ENCODE measurements at places on chromosomes 5 and 9. TPM values are rescaled to one million over a fixed set of nuclear protein-coding genes. Genes with fewer than 3 reads are reported as not detected.

GRCh38 chr9:4098031-4098430 is 201.8 kb downstream of the GLIS3 start:
- DNase-seq: no peak
- no peak overlapping the region for H3K4me3 ChIP-seq
- H3K36me3 ChIP-seq: no peaks in the 10 kb centered on the region
- H3K27ac ChIP-seq: no peak overlapping the region
- peaks cover 3% of the 10 kb centered on the region for H3K4me1 ChIP-seq

The LHX2 gene
- total RNA-seq: not detected

The PDZD2 gene
- 21.5 TPM for total RNA-seq

The KIAA1191 gene
- 91.8 TPM for total RNA-seq

The SLCO6A1 gene
- total RNA-seq: 6.2 TPM

GRCh38 chr9:9214066-9214465 is 1398.7 kb downstream of the PTPRD start:
- H3K27me3 ChIP-seq: no peaks in the 10 kb centered on the region
- H3K27ac ChIP-seq: no peak overlapping the region
- peaks cover 9% of the 10 kb centered on the region for H3K4me1 ChIP-seq
- H3K36me3 ChIP-seq: no peaks in the 10 kb centered on the region

DNA sequence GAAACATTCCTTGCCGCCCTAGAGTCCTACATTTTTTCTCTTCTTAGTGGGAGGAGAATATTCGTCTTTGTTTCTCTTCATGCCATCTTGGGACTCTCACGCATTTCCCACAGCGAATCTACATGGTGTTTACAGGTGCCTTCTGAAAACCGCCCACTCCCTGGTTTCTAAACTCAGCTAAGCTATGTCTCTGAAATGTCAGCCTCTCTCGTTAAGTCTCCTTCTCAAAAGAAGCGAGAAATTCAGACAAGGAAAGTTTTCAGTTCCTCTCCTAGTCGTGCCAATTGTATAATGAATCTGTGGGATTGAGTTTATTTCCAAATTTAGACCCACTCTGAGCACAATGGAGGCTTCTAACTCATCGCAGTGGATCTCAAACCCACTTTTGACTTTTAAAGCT is 186.8 kb upstream of the NFIB start:
- H3K4me3 ChIP-seq: no peak overlapping the region
- DNase-seq: no peak
- peaks cover 4% of the 10 kb centered on the region for H3K27me3 ChIP-seq
- H3K27ac ChIP-seq: no peak overlapping the region

The COL5A1 gene
- total RNA-seq: 549 TPM

The ZBTB6 gene
- 10.2 TPM for total RNA-seq

The SPINK1 gene
- 1.4 TPM for total RNA-seq

The SLC23A1 gene
- not detected for total RNA-seq

GRCh38 chr9:116270546-116270945 is 117.0 kb downstream of the PAPPA start:
- no peak overlapping the region for H3K27ac ChIP-seq
- no peak overlapping the region for H3K4me3 ChIP-seq
- H3K4me1 ChIP-seq: peaks cover 2% of the 10 kb centered on the region
- DNase-seq: no peak
- H3K27me3 ChIP-seq: peaks cover 43% of the 10 kb centered on the region

DNA sequence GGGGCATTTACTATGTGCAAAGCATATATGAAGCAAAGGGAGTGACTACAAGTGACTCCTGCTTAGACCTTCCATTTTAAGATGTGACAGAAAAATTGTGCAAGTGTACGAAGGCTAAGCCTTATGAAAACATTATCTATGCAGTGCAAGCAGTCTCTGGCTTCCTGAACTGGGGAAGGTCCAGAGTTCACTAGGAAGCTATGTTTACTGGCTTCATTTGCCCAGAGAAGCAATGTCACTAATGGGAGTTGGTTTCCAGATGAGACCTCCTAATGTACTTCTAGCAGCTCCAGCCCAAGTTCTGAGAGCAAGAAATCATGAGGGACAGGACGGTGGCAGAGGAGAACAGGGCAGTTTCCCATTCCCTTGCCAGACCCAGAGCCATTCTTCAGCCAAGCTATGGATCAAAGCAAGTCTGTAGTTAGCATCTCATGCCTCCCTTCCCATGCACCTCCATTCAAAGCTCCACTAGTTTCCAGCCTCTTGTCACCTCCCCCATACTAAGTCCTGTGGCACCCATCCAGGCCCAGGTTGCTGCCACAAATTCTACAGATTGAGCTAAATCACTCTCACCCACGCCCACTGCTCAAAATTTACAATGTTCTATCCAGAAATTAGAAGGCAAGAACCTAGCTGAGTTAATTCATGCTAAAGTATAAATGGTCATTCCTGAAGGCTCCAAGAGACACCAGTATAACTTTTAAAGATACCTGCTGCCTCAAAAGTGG is 21.8 kb downstream of the MCTP1 start:
- H3K4me3 ChIP-seq: no peak overlapping the region
- peaks cover 3% of the 10 kb centered on the region for H3K27me3 ChIP-seq
- H3K4me1 ChIP-seq: no peaks in the 10 kb centered on the region
- DNase-seq: no peak
- H3K36me3 ChIP-seq: no peaks in the 10 kb centered on the region
- H3K27ac ChIP-seq: no peak overlapping the region

GRCh38 chr5:145903867-145904266 is 31.1 kb upstream of the GRXCR2 start:
- no peaks in the 10 kb centered on the region for H3K36me3 ChIP-seq
- H3K4me3 ChIP-seq: no peak overlapping the region
- no peak for DNase-seq
- H3K27me3 ChIP-seq: peaks cover 7% of the 10 kb centered on the region
- H3K4me1 ChIP-seq: no peaks in the 10 kb centered on the region

GRCh38 chr5:168939156-168939800 is 360.1 kb upstream of the PANK3 start:
- H3K4me1 ChIP-seq: peaks cover 29% of the 10 kb centered on the region
- no peaks in the 10 kb centered on the region for H3K36me3 ChIP-seq
- H3K27me3 ChIP-seq: peaks cover 4% of the 10 kb centered on the region
- peak overlapping the region; percentile 80 for H3K27ac ChIP-seq

DNA sequence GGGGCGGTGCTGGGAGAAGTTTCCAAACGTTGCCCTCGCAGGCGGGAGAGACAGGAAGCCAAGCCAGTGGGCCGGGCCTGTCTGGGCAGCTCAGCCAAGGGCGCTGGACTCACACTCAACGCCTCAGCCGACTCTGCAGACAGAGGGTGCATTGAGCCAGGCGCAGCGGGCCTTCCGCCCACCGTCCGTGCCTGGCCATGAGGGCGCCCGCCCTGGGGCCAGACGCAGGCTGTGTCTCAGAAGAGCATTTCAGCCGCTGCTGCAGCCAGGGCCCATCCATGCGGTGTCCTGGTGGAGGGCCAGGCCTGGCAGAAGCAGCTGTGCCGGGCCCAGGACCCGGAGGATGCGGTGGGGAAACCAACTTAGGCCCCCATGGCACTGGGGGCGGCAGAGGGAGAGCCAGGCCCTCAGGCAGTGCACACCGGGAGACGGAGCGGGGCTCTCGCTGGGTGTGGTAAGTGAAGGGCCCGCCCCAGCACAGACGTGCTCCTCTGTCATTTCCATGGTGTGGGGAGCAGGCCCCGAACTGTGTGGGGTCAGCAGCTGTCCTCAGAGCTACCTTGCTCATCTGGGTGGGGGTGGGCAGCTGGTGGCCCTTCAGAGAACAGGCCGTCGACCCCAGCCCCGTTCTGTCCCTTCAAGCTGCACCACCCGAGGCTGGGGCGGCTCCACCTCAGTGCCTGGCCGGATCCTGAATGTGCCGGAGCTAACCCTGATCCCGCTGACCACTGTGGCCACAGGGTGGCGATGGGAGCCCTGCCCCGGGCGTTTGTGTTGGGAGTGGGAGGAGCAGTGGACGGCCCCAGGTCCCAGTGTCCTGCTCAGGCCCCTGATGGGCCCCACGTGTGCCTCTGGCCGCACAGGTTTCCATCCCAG is 18.0 kb downstream of the DNLZ start:
- H3K27ac ChIP-seq: no peak overlapping the region
- H3K4me1 ChIP-seq: peaks cover 10% of the 10 kb centered on the region
- no peak overlapping the region for H3K4me3 ChIP-seq
- H3K27me3 ChIP-seq: no peaks in the 10 kb centered on the region
- no peak for DNase-seq
- H3K36me3 ChIP-seq: no peaks in the 10 kb centered on the region

GRCh38 chr5:64149268-64149667 is 16.4 kb upstream of the RNF180 start:
- peaks cover 2% of the 10 kb centered on the region for H3K27me3 ChIP-seq
- H3K27ac ChIP-seq: no peak overlapping the region
- DNase-seq: no peak
- no peaks in the 10 kb centered on the region for H3K36me3 ChIP-seq

DNA sequence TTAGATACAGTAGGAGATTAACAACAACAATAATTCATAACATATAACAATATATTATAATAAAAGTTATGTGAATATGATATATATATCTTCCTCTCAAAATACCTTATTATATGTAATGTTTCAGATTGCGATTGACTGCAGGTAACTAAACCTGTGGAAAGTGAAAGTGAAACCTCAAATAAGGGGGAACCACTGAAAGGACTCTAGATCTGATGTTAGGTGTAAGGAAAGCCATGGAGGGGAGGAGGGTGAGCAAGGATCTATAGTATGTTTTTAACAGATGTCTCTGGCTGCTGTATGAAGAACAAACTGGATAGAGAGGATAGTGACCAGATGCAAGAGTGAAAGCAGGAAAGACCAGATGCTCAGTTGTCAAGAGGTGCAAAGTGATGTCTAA is 5.8 kb upstream of the FSTL4 start:
- H3K27me3 ChIP-seq: peaks cover 79% of the 10 kb centered on the region
- no peak for DNase-seq
- no peaks in the 10 kb centered on the region for H3K36me3 ChIP-seq
- no peak overlapping the region for H3K27ac ChIP-seq
- H3K4me3 ChIP-seq: no peak overlapping the region

- H3K4me3 ChIP-seq: no peak overlapping the region
- H3K27me3 ChIP-seq: peaks cover 3% of the 10 kb centered on the region
- H3K36me3 ChIP-seq: no peaks in the 10 kb centered on the region
These were observed 3.6 kb upstream of the CCNJL start for GRCh38 chr5:160315968-160316367.

DNA sequence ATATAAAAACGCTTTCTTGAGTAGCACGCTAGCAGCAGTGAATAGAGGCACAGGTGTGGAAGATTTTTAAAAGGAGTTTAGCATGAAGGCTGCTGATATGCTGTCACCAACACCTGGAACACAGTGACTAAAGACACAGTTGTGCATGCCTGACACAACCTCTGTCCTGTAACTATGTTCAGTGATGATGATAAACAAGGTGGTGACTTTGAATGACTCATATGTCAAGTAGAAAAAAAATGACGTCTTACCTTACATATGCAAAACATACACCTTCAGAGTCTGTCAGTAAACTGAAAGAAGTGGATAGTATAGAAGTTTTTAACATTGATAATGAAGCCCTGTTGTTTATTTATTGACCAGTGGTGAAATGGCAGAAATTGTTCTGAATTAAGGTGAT is 66.2 kb upstream of the ADCY2 start:
- no peak for DNase-seq
- no peak overlapping the region for H3K4me3 ChIP-seq
- H3K27ac ChIP-seq: no peak overlapping the region
- peaks cover 16% of the 10 kb centered on the region for H3K4me1 ChIP-seq
- H3K27me3 ChIP-seq: no peaks in the 10 kb centered on the region

GRCh38 chr5:39709032-39709431 is 284.3 kb upstream of the DAB2 start:
- DNase-seq: no peak
- H3K4me1 ChIP-seq: peaks cover 47% of the 10 kb centered on the region
- no peaks in the 10 kb centered on the region for H3K27me3 ChIP-seq
- H3K4me3 ChIP-seq: no peak overlapping the region
- peak overlapping the region; percentile 45 for H3K27ac ChIP-seq

DNA sequence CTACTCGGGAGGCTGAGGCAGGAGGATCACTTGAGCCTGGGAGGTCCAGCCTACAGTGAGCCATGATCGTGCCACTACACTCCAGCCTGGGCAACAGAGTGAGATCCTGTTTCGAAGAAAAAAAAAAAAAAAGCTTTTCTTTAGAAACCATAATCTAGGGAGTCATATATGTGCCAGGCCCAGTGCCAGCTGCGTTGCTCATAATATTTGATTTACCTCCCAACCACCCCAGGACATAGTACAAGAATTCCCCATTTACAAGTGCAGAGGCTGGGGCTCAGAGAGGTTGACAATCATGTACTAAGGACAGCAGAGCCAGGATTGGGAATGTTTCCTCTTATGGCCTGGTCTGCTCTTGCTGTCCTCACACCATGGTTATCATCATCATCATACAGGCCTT is 25.1 kb upstream of the TRIM14 start:
- H3K27me3 ChIP-seq: no peaks in the 10 kb centered on the region
- H3K4me1 ChIP-seq: peaks cover 12% of the 10 kb centered on the region
- DNase-seq: no peak
- no peak overlapping the region for H3K27ac ChIP-seq
- no peaks in the 10 kb centered on the region for H3K36me3 ChIP-seq
- no peak overlapping the region for H3K4me3 ChIP-seq

- H3K4me1 ChIP-seq: peaks cover 19% of the 10 kb centered on the region
- peaks cover 14% of the 10 kb centered on the region for H3K36me3 ChIP-seq
- peak overlapping the region; percentile 91 for H3K4me3 ChIP-seq
- no peak for DNase-seq
- no peaks in the 10 kb centered on the region for H3K27me3 ChIP-seq
These were observed 807 bp upstream of the PLGRKT start for GRCh38 chr9:5438301-5439162.

- H3K4me1 ChIP-seq: peaks cover 21% of the 10 kb centered on the region
- no peak for DNase-seq
- no peak overlapping the region for H3K4me3 ChIP-seq
- H3K36me3 ChIP-seq: peaks cover 3% of the 10 kb centered on the region
- no peaks in the 10 kb centered on the region for H3K27me3 ChIP-seq
- no peak overlapping the region for H3K27ac ChIP-seq
These were observed 61.5 kb downstream of the TMEM167A start for GRCh38 chr5:83015676-83016075.

DNA sequence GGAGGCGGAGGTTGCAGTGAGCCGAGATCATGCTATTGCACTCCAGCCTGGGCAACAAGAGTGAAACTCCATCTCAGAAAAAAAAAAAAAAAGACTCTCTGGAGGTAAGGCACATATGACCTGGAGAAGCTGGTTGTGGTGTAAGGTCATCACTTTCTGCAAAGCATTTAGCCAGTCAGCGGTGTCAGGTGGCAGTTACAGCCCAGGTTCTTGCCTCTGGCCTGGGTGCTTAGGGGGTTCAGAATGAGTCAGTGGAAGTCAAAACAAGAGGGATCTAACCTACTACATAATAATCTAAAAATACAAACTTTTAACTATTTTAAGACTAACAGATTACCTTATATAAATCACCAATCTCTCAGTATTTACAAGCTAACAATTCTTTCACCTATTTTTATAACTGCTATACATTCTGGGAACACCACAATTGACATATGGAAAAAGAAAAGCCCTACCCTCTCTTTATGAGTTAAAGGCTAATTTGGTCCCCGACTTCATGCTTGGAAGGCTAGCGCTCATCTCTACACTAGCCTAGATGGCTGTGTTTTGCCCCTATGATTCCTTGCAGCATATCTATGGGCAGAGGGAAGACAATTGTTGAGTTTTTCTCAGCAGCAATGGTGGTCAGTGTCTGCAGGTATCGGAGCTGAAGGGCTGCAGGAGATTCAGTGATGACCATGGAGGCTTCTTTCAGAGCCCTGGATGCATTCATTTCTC is 29.2 kb downstream of the STOM start:
- H3K36me3 ChIP-seq: peaks cover 7% of the 10 kb centered on the region
- no peaks in the 10 kb centered on the region for H3K4me1 ChIP-seq
- no peak for DNase-seq
- no peaks in the 10 kb centered on the region for H3K27me3 ChIP-seq

GRCh38 chr9:134642385-134643181 is 980 bp downstream of the COL5A1 start:
- H3K27me3 ChIP-seq: no peaks in the 10 kb centered on the region
- DNase-seq: peak; percentile 53
- H3K4me3 ChIP-seq: peak overlapping the region; percentile 88
- peak overlapping the region; percentile 95 for H3K27ac ChIP-seq
- peaks cover 59% of the 10 kb centered on the region for H3K4me1 ChIP-seq

All from mesothelial cell of epicardium (in vitro differentiated cells).